ENCODE measurements at places on chromosomes 3 and 15. TPM values are rescaled to one million over a fixed set of nuclear protein-coding genes. Genes with fewer than 3 reads are reported as not detected.

DNA sequence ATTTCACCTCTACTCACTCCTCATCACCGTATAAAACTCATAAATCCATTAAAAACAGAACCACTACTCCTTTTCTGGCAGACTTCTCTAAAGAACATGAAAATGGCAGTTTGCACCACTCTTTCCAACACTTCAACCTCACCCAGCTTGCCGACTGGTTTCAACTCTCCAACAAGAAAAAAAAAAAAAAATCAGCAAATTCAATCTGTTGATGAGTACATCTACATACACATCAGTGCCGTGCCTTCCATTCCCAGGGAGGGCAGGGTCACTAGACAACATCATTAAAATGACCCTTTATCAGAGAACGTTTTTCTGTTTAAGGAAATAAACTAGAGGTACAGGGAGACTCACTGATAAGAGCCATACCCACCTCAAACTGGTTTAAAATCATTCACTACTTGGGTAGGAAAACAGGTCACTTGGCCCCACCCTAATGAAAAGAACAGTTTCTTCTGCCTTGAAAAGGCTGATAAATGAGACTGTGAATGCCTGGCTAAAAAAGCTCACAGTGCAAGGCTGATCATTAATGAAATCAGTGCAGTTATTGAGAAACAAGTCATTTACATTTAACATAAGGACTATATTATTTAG lies 6.0 kb downstream of the ANXA2 start:
- no peak for DNase-seq

GRCh38 chr15:26887926-26888666 lies 21.2 kb downstream of the GABRA5 start:
- no peak for DNase-seq

- no peak for DNase-seq
Observed at GRCh38 chr15:90075420-90076289, 26.6 kb downstream of the IDH2 start.

Gene PEX11A
- total RNA-seq = 12.6 TPM

GRCh38 chr3:156509189-156510174 lies 45.4 kb downstream of the SSR3 start:
- DNase-seq = peak; percentile 65

Gene ACKR4
- not detected for total RNA-seq

DNA sequence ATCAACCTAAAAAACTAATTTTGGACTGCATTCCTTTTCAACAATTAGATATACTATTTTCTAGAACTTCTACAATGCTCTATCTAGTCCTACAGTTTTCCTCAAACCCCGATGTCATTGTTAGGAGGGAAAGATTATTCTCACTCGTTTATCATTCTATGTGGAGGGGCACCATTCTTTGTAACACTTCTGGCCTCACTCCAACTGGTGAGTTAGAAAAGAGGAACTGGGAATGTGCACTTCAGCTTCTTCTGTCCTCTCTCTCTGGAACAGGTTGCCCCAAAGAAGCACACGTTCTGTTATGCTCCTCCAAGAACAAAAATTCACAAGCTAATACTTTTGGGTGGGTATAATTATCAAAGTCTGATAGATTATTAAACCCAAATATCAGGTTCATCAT lies 137.9 kb downstream of the UACA start:
- no peak for DNase-seq

DNA sequence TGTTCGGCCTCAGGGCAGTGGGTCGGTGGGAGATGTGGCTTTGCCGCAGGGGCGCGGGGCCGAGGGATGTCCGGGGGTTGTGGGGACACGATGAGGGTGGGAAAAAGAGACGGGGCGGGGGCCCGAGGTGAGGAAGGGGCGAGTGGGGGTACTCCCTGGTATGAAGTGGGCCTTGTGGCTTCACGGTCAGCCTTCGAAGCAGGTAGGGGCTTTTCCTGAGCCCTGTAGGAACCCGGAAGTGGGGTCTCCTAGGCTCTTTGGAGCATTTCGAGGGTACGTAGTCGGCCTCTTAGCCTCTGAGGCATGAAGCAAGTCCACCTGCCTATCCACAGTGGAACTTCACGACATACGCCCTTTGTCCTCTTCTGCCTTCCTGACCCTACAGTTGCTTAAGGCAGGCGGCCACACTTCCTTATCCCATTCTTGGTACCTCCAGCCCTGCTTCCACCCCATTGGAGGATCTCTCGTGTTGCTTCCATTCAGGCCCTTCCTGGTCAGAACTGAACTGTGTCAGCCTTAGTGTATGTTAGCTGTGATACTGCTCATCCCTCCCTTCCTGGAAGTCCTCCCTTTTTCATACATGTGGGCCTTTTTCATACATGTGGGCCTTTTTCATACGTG lies 389 bp downstream of the ARPC4 start:
- peak; percentile 23 for DNase-seq

Gene GPR15
- not detected for total RNA-seq

GRCh38 chr3:172904711-172905373 lies 154.3 kb downstream of the ECT2 start:
- no peak for DNase-seq

Gene SPINT1
- 29.7 TPM for total RNA-seq

GRCh38 chr3:51974277-51974962 lies 444 bp upstream of the ABHD14A start:
- no peak for DNase-seq

Gene IGDCC3
- not detected for total RNA-seq

DNA sequence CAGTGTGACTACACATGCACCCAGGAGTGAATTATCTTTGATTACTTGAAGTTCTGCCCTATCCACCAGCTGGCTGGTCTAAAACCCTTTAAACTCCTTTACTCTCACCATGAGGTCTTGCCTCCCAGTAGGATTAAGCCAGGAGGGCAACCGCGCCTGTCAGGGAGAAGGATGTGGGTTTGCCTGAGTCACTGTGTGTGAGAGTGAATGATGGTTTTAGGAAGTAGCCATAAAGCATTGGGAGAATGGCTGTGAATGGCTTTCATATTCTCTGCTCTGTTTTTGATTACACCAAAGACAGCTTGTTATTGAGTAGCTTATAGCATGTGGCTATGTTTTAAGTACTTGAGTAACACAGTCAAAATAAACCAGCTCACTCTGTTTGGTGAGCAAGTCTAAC lies 637.7 kb upstream of the TBL1XR1 start:
- peak; percentile 80 for DNase-seq

DNA sequence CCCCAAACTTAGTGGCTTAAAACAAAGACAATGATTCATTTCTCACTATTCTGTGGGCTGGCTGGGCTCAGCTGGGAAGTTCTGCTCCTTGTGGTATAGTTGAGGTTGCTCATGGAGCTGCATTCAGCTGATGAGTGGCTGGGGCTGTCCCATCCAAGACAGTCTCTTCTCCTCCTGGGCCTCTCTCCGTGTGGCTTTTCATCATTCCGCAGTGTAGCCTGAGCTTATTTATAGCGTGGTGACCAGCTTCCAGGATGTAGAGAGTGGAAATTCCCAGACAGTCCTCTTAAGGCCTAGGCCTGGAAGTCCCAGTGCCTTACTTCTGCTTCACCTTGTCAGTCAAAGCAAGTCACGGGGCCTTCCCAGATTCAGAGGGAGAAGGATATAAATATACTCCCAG lies 136.7 kb upstream of the DAZL start:
- no peak for DNase-seq

GRCh38 chr3:137765310-137766033 lies 1.4 kb downstream of the SOX14 start:
- no peak for DNase-seq

- no peak for DNase-seq
Observed at GRCh38 chr15:40474581-40474980, 3.8 kb downstream of the CHST14 start.

DNA sequence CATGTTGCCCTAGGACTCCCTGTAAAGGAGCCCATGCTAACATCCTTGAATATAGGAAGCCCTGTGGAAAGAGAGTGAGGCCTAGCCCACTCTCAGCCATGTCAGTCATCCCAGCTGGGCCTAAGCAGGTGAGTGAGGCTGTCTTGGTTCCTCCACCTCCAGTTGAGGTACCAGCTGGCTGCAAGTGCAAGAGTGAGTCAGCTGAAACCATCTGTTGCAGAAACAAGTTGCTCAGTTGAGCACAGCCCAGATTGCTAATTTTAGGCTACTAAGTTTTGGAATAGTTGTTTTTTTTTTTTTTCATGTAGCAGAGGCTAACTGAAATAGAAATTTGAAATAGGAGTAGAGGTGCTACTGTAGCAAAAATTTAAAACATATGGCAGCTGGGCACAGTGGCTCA lies 43.7 kb upstream of the ADPGK start:
- no peak for DNase-seq

DNA sequence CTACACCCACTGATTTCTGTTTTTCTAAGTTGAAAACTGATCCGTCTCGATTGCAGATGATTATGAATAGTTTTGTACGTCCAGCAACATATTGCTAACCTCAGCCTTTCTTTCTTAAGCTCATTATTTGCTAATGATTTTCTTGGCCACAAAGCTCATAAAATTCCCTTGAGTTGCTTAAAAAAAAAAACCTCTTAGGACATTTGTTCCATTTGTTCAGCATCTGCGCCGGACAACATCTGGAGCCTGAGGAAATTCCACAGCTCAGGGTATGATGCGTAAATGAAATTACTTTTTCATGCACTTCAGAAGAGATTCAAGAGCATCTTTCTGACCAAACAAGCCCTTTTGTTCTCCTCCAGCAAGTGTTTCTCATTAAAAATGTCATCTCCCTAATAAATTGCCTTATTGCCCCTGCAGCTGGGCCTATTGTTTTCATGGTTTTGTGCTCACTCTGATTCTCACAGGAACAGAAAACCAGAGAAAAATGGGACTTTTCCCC lies 249.1 kb upstream of the MCTP2 start:
- DNase-seq = no peak

Gene C2CD4A
- 5.7 TPM for total RNA-seq

DNA sequence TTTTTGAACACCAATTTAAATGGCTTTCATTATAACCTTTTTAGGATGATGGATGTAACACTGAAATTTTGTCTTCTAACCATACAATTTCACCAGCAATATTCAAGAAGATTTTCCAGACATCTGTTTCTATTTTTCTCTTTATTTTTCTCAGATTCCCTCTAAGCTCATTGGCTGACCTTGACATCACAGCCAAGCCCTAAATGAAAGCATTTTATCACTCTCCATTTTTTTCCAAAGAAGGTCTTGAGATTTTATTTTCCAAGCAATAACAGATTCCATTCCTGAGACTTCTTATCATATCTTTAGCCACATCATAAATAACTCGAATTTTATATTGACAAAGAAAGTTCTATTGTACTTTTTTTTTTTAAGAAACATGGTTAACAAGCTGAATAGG lies 392.6 kb upstream of the THBS1 start:
- DNase-seq = no peak

DNA sequence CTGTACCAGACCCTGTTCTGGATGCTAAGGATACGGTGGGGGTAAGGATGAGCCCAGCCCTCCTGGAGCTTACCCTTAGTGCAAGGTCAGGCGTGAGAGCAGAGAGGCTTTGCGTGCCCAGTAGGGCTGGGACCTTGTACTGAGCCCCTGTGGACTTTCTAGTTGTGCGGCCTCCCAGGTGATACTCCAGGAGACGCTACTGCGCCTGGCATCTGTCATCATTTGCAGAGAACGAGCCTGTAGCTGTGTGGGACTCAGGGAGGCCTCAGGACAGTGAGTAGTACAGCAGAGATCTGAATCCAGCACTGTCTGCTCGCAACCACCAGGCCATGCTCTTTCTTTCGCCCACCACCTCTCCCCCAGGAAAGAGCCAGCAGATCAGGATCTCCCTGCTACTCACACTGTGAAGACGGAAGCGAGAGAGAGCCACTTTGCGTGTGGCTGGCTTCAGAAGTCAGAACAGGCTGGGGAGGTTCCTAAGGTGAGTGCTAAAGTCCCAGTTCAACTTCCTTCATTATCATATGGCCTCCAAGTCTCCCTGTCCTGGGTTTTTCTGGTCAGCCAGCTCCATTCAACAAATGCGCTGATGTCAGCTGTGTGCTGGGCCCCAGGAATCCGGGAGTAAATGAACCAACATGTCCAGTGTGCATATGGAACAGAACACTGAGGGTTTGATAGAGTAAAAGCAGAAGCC lies 38.2 kb upstream of the ITGA11 start:
- no peak for DNase-seq

Gene RNF123
- total RNA-seq = 14.3 TPM

- DNase-seq = no peak
Observed at GRCh38 chr15:28922707-28923012, 36.9 kb downstream of the APBA2 start.

Gene BNC1
- not detected for total RNA-seq

DNA sequence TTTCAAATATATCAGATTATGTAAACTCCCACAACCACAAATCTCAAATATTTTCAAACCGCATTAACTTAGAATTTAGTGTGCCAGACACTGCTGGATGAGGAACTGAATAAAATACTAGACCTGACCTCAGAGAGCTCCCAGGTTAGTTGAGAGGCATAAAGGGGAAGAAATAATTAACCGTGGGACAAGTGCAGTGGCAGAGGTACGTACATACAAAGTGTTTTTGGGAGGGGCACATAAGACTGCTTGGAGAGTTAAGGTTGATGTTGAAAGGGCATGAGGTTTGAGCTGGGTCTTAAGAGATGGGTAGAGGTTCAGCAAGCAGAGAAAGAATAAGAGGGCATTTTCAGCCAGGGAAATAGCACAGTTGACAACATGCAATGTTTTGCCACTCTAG lies 17.2 kb downstream of the THUMPD3 start:
- no peak for DNase-seq

Gene B4GALT4
- 45.8 TPM for total RNA-seq

GRCh38 chr15:29435811-29436210 lies 166.2 kb upstream of the NSMCE3 start:
- no peak for DNase-seq

Gene GOLGA6L9
- 1.1 TPM for total RNA-seq

- DNase-seq = no peak
Observed at GRCh38 chr3:17941766-17942165, 199.3 kb upstream of the TBC1D5 start.

GRCh38 chr3:48446043-48446424 lies 503 bp upstream of the ATRIP start:
- DNase-seq = no peak

Gene NOP10
- total RNA-seq = 154 TPM

- DNase-seq = no peak
Observed at GRCh38 chr3:170523248-170523647, 62.6 kb downstream of the SLC7A14 start.

- DNase-seq = no peak
Observed at GRCh38 chr3:51992017-51992682, 3.5 kb downstream of the RPL29 start.

Gene CLDN16
- 15.8 TPM for total RNA-seq

DNA sequence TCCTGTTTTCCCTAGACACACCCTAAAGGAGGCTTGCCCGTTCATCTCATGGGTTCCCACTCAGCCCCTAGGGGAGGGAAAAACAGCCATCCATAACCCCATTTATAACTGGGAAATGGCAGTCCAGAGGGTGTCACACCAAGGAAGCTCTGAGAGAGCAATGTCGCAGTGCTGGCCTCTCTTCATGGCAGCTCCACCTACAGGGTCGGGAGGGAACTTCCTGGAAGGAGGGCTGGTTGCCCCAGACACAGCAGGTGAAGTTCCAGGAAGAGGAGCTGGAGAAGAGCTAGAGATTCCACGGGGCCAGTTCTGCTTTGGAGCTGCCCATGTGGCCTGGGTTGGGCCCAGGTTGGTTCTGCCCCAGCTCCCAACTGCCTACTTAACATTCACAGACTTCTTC lies 22.3 kb upstream of the LINGO1 start:
- no peak for DNase-seq

GRCh38 chr3:86895202-86895601 lies 95.7 kb downstream of the VGLL3 start:
- DNase-seq = no peak

GRCh38 chr3:119316313-119316670 lies 22.1 kb downstream of the ARHGAP31 start:
- no peak for DNase-seq

Gene ADGRG7
- total RNA-seq = not detected

All from Caki2 (cell line).